ENCODE measurements at places on chromosomes 13 and 19.
A peak's percentile ranks its signal among the peaks of the same experiment; 100 is the strongest.

- DNase-seq = no peak
These were observed 89.0 kb upstream of the SLC7A1 start for GRCh38 chr13:29684441-29684840.

DNA sequence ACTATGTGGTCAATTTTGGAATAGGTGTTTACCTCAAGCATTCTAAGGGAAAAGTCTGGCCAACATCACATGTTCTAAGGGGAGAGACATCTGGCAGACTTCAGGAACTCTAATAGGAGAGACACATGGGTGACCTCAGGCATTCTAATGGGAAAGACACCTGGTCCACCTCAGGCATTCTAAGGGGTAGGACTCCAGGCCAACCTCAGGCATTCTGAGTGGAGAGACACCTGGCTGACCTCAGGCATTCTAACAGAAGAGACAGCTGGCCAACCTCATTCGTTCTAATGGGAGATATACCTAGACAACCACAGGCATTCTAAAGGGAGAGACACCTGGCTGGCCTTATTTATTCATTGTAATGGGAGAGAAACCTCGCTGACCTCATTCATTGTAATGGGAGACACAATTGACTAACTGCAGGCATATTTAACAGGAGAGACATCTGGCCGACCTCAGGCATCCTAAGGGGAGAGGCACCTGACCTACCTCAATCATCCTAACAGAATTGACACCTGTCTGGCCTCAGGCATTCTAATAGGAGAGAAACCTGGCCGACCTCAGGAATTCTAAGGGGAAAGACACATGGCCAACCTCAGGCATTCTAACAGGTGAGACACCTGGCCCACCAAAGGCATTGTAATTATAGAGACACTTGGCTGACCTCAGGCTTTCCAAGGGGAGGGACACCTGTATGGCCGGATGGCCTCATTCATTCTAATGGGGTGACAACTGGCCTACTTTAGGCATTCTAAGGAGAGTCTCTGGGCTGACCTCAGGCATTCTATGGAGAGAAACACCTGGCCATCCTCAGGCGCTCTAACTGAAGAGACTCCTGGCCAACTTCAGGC is 1346.8 kb downstream of the UQCRFS1 start:
- peak; percentile 12 for DNase-seq

DNA sequence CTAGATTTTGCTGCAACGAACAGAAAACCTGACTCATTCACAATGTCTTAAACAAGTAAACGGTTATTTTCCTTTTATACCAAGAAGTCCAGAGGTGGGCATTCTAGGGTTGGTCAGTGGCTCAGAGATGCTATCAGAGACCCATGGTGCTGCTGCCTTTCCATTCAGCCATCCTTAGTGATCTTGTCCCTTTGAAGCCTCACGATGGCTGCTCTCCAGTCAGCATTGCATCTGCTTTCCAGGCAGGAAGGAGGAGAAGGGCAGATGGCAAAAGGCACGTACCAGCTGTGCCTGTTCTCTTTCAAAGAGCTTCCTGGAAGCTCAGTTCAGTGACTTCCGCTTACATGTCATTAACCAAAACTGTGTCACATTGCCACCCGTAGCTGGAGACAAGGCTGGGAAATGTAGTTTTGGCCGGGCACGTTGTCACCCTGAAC is 30.1 kb downstream of the WDFY2 start:
- no peak for DNase-seq

DNA sequence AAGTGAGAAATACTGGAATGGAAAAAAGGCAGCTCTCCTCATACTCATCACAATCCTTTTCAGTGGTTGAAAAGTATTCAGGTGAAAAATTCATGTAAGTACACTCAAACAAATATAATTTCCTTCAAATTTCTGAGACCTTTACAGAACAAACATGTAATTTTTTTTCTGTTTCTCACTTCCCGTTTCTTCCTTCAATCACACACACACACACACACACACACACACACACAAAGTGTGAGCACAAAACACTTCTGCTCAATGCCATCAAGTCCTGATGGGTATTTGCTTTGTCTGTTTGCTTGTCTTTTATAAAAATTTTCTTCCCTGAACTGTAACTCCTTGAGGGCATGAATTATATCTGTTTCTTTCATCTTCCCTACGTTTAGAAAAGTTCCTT is 110.6 kb downstream of the LIG4 start:
- DNase-seq = no peak

DNA sequence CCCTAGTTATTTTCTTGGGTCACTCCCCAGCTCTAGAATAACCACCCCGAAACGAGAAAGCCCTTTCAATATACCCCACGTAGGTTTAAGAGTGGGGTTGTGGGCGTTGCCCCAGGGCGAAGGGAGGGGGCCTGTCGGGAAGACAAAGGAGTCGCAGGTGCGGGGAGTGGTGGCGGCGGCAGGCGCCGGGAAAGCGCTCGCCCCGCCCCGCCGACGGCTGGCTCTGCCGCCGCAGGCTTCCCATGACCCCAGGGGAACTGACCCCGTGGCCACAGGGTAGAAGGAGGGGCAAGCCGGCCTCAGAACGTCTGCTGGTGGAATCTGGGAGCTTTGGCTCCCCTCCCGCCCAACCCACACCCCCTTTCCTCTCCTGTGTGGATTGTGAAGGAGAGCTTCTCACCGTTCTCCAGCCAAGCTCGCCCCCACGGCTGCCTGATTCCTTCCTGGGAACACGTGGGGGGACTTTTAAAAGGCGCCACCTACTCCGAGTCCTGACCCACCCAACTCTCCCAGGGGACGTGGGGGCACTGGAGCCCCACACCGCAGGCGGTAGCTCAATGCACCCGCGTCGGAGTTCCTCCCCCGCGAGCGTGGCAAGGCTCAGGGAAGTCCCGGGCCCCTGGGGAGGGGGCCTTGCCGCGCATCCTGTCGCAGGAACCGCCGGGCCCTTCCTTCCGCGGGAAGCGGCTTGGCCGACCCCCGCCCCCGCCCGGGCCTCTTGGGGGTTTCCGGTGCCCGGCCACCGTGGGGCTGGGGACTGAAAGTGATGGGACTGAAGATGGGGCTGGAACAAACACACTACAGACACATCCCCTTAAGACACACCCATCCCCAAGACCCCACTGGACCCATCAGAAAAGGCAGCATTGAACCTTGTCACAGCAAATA is 5.5 kb downstream of the IER2 start:
- peak; percentile 92 for DNase-seq

- DNase-seq = no peak
These were observed 3.6 kb downstream of the ACTN4 start for GRCh38 chr19:38650911-38651584.

GRCh38 chr19:5913739-5914357 is at the start of gene CAPS:
TSS of gene CAPS (plus strand) at chr19:5914254. CDS start at chr19:5914407, 153 bp downstream.
- DNase-seq = no peak

GRCh38 chr13:43895940-43896339 is 16.2 kb downstream of the LACC1 start:
- DNase-seq = no peak

DNA sequence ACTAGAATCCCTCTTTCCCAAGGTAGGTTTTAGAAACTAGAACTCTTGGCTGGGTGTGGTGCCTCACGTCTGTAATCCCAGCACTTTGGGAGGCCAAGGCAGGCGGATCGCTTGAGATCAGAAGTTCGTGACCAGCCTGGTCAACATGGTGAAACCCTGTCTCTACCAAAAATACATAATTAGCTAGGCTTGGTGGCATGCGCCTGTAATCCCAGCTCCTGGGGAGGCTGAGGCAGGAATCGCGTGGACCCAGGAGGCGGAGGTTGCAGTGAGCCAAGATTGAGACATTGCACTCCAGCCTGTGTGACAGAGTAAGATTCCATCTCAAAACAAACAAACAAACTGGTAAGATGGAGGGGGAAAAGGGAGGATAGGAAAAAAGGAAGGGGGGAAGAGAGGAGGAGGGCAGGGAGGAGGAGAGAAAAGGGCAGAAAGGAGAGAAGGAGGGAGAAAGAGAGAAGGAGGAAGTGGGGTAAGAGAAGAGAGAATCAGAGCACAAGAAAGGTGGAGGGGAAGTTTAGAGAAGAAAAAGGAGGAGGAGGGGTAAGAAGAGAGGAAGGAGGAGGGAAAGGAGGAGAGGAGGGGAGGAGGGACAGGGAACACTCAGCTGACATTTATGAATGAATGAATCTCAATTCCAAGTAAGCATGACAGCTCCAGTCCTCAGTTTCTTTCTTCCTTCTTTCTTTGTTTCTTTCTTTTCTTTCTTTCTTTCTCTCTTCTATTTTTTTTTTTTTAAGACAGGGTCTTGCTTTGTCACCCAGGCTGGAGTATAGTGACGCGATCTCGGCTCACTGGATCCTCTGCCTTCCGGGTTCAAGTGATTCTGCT is 2.6 kb upstream of the SLC27A1 start:
- DNase-seq = no peak

DNA sequence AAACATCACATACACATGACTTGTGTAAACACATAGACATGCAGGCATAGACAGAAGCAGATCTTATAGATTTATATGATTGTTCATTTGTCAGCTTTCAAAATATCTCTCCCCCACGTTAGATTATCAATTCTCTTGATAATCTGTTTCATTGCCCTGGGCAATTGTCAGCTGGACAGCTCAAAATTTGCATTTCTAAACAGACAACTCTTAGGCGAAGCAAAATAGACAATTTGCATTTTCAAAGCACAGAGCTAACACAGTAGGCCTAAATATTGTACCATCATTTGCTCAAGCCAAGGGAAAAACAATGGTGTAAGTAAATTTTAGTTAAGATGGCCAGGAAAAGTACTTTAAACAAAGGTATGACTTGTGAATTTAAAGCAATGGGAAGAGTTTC is 24.0 kb upstream of the KBTBD6 start:
- DNase-seq = no peak

DNA sequence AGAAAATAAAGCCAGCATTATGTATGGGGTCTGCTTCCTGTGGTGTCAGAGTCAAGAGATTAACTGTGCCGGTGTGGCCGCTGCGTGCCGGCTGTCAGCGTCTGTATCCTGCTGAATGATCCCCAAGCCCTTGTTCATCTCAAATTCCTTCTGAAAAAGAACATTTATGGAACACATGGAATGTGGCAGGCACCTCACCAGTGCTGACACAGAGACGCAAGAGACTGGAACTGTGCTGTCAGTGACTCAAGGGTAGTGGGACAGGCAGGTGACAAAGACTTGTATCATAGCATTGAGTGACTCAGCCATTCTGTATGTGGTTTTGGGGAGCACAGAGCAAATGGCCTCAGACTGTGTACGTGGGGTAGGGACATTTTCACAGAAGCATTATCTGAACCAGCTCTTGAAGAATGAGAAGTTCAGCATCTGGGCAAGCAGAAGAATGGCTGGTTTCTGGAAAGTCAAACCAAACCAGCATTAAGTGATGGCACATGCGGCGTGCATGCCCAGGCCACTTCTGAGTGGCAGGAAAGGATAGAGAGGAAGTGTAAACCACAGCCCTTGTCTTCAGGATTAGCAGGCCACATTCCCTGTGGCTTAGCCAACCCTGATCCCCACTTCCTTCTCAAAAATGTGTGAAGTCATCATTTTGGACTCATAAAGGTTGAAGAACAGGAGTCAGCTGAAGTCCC is 54.0 kb upstream of the IRS2 start:
- no peak for DNase-seq

DNA sequence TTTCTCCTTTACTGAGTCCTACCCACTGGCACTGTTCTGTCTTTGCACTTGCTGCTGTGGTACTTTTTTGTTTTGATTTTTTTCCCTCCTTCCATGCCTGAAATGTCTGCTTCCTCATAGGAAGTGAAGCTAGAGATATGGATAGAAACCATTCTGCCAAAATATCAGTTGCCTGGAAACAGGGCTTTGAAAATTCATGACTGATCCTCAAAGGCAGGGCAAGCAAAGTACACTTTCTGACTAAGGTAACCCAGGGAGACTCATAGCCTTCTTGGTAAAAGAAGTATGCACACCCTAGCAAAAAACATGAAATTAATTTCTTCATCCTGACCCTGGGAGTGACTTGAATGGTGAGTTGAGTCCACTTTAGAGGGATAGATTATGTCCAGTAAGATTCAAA is 329.8 kb downstream of the MYO16 start:
- DNase-seq = no peak

DNA sequence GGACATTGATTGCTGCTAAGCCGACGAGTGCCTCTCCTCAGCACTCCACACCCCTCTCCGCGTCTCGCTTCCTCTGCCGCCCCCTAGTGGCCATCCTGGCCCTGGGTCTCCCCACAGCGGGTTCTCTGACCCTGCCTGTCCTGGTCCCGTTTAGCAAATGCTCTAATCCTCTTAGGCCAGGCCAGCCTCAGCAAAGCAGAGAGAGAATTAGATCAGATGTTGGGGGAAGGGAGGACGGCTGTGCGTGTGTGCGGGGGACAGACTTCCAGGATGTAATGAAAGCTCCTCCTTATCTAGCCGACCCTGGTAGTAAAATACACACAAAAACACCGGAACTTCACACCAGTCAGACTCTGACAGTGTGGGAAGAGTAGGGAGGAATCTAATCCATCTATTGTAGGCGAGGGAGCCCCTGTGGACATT is 4.5 kb downstream of the TPRX2 start:
- DNase-seq = no peak

DNA sequence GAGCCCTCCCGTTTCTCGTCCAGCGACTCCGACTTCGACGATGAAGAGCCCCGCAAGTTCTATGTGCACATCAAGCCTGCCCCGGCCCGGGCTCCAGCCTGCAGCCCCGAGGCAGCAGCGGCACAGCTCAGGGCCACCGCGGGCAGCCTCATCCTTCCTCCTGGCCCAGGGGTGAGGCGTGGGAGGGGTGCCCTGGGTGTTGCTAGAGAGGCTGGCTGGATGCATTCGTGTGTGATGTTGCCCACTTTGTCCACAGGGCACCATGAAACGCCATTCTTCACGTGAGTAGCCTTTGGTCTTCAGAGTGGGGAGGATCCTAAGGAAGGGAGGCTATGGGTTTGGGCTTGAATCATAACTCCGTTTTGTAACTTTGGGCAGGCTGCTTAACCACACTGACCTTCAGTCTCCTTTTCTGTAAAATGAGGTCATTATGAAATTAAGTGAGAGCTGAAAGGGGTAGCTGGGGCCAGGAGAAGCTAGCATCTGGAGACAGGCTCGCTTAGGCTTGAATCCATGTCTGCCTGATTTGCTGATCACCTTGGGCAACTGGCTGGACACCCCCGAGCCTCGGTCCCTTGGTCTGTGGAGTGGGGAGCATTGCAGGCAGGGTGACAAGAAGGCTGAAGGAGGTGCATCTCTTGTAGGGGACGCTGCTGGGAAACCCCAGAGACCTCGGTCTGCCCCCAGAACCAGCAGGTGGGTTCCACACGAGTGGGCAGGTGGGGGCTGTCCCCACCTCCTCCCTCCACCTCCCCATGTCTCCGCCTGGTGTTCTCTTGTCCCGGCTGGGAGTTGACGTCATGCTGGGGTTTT is 18.7 kb upstream of the B3GNT3 start:
- no peak for DNase-seq

Data from vagina (tissue), 2 donors.